Aorta (tissue), 5 donors: ENCODE measurements at places on chromosomes 11 and 22. TPM values are rescaled to one million over a fixed set of nuclear protein-coding genes. Genes with fewer than 3 reads are reported as not detected.
A peak's percentile ranks its signal among the peaks of the same experiment; 100 is the strongest.

MEI1 gene
- polyA plus RNA-seq, result 0.49 TPM

POU2AF1 gene
- 0.63 TPM for polyA plus RNA-seq

KRTAP5-11 gene
- polyA plus RNA-seq, result not detected

STK33 gene
- 2.3 TPM for polyA plus RNA-seq

USP2 gene
- 0.18 TPM for polyA plus RNA-seq

JAML gene
- 1.8 TPM for polyA plus RNA-seq

RASL10A gene
- polyA plus RNA-seq, result not detected

CELSR1 gene
- 0.15 TPM for polyA plus RNA-seq

C11orf97 gene
- polyA plus RNA-seq, result not detected

INPP5J gene
- 8.3 TPM for polyA plus RNA-seq

DDX25 gene
- polyA plus RNA-seq, result not detected

CDCA5 gene
- 1.00 TPM for polyA plus RNA-seq

EFCAB6 gene
- polyA plus RNA-seq, result 0.88 TPM

RFPL2 gene
- polyA plus RNA-seq, result not detected

PRAME gene
- polyA plus RNA-seq, result not detected

GRCh38 chr11:128859563-128860441 is 7.3 kb downstream of the KCNJ1 start:
- DNase-seq, result peak; percentile 90

GRCh38 chr11:103676413-103676812 is 360.0 kb upstream of the DDI1 start:
- DNase-seq, result no peak

DNA sequence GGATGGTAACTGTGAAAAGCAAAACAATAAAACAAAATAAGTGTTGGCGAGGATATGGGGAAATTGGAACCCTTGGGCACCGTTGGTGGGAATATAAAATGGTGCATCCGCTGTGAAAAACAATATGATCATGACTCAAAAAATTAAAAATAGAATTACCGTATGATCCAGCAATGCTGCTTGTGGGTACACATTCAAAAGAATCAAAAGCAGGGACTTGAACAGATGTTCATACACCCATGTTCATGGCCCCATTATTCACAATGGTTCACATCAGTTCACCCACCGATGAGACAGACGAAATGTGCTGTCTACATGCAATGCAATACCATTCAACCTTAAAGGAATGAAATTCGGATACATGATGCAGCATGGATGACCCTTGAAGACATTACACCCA is 1.2 kb upstream of the DERL3 start:
- DNase-seq, result no peak

DNA sequence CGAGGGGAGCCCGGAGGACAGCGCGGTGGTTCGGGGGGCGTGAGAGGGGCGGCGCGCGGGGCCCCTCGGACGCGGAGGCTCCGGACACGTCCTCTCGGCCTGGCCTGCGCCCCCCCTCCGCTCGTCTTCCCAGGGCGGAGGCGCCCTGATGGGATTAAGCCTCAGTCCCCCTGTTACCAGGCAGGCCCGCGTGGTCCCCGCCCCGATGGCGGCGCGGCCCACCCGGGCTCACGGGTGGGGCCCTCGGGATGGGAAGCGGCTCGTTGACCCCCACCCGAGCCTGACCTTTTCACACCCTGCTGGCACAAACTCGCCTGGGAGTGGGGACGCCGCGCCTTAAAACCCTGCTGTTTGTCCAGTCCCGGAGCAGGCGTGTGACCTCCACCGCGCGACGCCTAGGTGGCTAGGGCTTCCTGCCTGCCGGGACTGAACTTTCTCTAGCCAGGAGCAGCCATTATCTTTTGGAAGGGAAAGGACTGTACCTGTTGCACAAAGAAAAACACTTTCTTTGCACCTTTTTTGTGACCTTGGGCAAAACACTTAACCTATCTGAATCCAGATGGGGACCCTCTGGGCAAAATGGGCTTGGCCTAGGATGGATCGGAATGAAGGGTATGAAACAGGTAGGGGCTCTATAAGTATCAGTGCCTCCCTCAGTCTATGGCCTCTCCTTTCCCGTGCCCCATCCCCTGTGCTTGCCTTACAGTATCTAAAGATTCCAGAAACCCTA is 1.0 kb downstream of the KIAA1671 start:
- no peak for DNase-seq

DNA sequence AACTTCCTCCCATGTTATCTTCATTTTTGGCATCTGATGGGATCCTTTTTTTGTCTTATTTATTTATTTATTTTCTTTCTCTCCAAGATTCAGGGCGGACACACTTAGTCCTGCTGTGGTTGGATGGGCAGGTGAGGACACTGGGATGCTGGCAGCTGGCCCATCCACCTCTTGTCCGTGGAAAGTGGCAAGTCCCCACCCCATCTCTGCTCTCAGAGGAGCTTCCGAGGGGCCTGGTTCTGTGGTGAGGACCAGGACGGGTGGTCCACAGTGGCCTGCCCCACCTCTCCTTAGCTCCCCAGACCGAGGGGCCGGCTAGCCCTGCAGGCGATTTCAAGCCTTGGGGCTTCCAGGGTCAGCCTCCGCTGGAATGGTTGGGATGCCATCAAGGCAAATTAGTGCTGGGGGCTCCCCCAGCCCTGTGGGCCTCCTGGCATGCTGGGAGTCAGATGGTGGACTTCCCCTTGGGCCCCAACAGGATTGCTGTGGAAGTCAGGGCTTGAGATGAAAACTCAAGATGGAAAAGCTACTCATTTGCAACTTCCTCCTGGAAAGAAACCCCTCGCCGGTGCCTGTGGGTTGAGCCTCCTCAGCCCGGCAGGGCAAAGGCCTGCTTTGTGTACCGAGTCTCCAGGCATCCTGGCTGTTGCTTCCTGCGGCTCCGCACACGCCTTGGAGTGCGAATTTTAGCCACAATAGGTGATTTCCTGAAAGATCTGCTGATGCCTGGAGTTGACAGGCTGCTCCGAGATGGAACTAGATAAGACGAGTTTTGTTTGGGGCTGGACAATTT is 31.2 kb upstream of the LINC01488 start:
- DNase-seq, result no peak

DNA sequence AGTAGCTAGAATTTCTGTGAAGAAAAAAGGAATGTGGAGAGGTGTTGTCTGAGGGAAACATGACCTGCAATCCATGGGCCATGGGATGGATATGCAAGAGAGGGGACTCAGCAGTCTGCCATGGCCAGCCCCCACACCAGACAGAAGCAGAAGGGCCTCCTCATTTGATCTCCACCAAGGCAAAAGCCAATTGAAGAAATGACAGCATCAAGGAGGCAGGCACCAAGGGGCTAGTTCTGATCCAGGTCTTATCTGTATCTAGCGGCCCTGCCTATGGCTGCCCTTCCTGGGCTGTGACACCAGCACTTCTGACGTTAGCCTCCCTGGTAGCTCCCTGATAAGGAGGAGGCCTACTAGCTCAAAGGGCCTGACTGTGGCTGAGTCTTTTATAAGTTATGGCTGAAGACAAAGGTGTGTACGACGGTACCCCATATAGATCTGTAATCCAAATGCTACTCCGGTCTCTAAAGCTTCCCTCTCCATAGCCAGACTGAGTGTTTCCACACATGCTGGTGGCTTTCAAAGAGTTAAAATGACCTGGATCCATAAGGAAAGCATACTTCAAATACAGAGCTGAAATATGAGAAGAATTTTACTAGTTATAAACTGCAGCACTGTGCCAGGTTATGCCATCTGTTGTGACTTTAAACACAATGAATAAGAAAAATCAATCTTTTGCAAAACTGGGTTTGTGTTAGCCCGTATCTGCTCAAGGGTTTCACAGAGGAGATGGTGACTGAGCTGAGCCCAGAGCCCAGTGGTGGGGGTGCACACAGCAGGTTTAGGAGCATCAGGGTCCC is 34.4 kb downstream of the HIRA start:
- peak; percentile 23 for DNase-seq

GRCh38 chr22:18116634-18117033 is 6.0 kb downstream of the TUBA8 start:
- DNase-seq, result peak; percentile 72

GRCh38 chr22:41368543-41369423 is 13.0 kb upstream of the TEF start:
- no peak for DNase-seq

GRCh38 chr22:49420651-49421050 is 407.0 kb downstream of the BRD1 start:
- no peak for DNase-seq

DNA sequence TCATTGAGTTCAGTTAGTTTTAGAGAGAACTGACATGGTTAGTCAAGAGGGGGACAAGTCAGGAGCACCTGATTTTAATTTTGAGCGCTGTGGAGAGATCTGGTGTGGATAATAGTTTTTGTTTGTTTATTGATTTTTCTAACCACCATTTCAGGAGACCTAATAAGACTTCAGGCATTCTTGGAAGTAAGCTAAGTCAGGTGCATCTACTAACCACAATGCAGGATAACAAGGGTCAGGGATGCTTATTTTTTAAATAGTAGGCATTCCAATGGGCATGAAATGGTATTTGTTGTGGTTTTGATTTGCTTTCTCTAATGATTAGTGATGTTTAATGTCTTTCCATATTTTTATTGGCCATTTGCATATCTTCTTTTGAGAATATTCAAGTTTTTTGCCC is 212.1 kb downstream of the NAV2 start:
- DNase-seq, result no peak

DNA sequence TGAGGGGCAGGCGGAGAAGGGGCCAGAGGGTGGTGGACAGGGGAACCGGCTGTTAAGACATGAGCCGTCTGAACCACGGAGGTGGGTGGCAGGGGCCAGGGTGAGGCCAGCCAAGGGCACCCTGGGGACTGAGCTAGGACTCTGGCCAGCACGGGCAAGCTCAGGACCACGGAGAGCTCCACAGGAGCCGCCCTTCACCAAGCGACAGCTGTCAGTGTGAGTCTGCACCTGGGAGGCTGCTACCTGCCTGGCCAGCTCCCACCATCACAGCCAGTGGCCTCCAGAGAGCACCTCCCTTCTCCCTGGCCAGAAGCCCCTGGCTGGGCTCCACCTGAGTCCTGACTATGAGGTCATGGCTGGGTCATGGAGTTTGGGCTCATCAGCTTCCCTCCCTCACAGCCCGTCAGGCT is 21.6 kb downstream of the MGAT3 start:
- DNase-seq, result no peak

- DNase-seq, result no peak
Measured at GRCh38 chr11:107043242-107044006, 25.1 kb upstream of the GUCY1A2 start.

GRCh38 chr11:57239348-57239747 is 2.3 kb upstream of the APLNR start:
- no peak for DNase-seq

- DNase-seq, result no peak
Measured at GRCh38 chr22:35645646-35646045, 2.6 kb upstream of the APOL6 start.

DNA sequence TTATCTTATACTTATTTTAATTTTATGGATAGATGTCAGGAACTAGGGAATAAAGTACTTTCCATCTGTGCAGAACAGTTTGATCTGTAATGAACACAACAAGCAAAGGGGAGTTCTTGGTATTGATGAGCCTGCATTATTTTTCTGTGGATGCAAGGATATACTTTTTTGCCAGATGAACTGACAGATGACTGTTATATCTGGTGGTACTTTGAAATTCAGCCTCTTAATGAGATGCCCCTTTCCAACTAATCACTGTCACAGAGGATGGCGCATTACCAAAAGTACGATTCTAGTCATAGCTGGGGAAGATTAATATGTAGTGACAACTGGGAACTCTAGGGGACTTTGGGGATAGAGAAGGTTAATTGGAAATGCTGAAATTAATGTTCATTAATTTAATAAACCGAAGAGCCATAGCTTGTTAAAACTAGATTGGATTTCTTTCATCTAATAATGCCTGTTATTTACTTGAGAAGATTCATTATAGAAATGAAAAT is 603.4 kb upstream of the CNTN5 start:
- no peak for DNase-seq

DNA sequence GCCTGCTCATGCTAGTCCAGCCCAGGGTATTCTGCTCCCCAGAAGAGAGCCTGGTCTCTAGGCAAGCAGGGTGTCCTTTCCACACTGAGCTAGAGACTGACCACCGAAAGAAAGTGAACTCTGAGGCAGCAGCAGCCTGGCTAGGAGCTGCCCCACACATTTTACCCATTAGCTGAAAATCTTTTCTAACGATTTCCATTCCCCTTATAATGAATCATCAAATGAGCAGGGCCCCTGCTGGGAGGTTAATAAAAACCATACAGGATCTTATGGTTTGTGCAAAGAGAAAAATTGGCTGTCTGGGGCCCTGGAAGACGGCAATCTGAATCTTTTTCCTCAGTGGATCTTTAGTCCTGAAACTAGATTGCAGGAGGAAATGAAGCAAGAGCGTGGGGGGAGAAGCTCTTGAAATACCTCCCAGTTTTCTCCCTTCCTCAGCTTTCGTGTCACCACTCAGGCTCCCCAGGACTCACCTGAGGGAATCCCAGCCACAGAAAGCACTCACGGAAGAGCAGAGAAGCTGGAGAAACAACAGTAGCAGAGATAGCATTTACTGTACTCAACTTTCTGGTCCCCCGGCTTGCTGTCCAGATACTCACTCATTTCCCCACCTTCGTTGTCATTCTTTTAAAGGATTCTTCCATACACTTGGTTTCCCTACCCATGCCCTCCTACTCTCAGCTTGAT is 74.7 kb upstream of the CD44 start:
- no peak for DNase-seq

DNA sequence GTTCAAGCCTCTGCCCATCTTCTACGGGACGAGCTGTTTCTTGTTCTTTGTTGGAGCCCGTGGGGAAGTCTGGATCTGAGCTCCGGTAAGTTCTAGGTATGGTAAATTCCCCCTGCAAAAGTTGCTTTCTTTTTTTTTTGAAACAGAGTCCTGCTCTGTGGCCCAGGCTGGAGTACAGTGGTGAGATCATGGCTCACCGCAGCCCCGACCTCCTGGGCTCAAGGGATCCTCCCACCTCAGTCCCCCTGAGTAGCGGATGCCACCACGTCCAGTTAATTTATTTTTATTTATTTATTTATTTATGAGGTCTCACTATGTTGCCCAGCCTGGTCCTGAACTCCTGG is 35.5 kb upstream of the MOB2 start:
- no peak for DNase-seq

- DNase-seq, result no peak
Measured at GRCh38 chr11:79481795-79482194, 41.0 kb upstream of the TENM4 start.

DNA sequence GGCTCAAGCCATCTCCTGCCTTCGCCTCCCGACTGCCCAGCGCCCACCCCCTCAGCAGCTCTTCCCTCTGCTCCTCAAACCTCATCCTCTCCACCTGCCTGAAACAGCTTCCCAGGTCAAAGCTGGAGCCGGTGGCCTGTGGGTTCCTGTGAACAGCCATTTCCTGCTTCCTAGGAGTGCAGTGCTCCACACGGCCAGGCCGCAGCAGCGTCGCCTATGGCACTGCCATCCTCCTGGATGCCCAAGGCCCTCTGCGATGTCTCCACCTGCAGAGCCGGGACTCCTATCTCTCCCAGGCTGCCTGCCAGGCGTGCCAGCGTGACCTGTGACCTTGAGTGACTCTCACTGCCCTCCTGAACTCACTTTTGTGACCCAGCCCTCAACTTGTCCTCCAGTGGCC is 24.6 kb downstream of the PPM1F start:
- DNase-seq, result no peak

- DNase-seq, result no peak
Measured at GRCh38 chr22:23117891-23118646, 23.7 kb downstream of the RSPH14 start.

GRCh38 chr11:132644520-132645239 is 887.6 kb downstream of the OPCML start:
- DNase-seq, result no peak

GRCh38 chr11:26626346-26626745 is 54.3 kb upstream of the MUC15 start:
- no peak for DNase-seq
